ENCODE measurements at places on chromosomes 5 and 9.

DNA sequence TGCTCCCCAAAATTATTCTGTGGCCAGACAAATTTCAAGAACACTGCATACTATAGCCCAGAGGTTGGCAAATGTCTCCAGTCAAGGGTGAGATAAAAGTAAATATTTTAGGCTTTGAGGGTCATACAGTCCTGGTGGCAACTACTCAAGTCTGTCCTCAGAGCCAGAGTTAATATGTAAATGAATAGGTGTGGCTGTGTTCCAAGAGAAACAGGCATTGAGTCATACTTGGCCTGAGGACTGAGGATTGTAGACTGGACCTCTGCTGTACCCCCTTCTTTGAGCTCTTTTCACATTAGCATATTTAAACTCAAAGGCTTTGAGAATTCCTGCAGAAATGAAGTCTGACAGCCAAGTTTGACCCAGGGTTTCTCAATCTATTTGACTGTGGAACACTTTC, 129.2 kb upstream of the PTCH1 start:
- DNase-seq, result no peak

- DNase-seq, result no peak
Observed at GRCh38 chr9:84314306-84314705, 26.3 kb downstream of the SLC28A3 start.

GRCh38 chr5:80255431-80255810, 427 bp downstream of the SERINC5 start:
- no peak for DNase-seq

GRCh38 chr5:132268769-132269551, 11.5 kb downstream of the PDLIM4 start:
- no peak for DNase-seq

- no peak for DNase-seq
Observed at GRCh38 chr9:121200356-121200755, 1.3 kb downstream of the RAB14 start.

GRCh38 chr5:93821891-93822415, 80.6 kb upstream of the POU5F2 start:
- DNase-seq, result no peak

DNA sequence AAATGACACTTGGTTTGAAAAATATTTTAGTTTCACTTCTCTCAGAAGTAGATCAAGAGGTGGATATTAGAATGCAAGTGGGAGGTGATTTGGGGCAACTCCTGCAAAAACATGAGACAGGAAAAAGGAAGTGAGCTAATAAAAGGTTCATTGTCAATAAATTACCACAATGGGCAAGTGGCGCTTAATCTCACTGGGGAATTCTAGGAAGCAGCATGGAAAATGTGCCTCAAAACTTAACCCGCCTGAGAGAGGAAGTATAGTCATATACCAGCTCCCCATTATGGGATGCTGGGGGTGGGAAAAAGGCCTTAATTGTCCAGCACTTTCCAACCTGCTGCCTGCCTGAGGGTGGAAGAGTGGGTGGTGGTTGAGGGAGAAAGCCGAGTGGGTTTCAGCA, 204.1 kb downstream of the ELAVL2 start:
- DNase-seq, result no peak

- no peak for DNase-seq
Observed at GRCh38 chr9:128388150-128388549, 17.0 kb downstream of the URM1 start.

- no peak for DNase-seq
Observed at GRCh38 chr5:134437340-134437846, 25.7 kb upstream of the CDKN2AIPNL start.

DNA sequence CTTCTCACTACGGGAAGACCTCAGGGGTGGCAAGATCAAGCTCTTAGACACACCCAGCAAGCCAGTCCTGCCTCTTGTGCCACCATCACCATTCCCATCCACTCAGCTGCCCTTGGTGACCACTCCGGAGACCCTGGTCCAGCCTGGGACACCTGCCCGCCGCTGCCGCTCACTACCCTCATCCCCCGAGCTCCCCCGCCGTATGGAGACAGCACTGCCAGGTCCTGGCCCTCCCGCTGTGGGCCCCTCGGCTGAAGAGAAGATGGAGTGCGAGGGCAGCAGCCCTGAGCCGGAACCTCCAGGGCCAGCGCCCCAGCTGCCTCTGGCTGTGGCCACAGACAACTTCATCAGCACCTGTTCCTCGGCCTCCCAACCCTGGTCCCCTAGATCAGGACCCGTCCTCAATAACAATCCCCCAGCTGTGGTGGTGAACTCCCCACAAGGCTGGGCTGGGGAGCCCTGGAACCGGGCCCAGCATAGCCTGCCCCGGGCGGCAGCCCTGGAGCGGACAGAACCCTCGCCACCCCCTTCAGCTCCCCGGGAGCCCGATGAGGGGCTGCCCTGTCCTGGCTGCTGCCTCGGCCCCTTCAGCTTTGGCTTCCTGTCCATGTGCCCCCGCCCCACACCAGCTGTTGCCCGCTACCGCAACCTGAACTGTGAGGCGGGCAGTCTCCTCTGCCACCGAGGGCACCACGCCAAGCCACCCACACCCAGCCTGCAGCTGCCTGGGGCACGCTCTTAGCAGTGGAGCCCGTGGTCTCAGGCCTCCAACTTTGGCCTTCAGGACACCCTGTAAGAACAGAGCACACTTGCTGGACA, 4.1 kb downstream of the TESK1 start:
- no peak for DNase-seq

DNA sequence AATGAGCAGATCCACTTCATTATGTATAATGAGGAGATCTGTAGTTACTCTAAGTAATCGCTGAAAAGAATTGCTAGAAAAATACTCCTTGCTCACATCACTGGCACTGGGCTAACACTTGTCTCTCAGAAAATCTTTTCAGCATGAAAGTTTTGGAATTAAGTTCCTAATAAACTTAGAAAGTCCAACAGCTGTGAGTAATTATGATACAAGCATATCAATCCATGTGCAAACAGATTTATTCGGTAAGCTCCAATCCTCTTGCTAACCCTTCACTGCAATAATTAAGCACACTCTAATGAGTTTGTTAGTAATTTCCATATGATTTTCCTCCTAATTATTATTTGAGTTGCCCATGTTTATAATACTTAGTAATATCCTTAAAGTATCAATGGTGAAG, 652.6 kb upstream of the WWC1 start:
- no peak for DNase-seq

GRCh38 chr5:80763211-80763610, 108.4 kb upstream of the DHFR start:
- no peak for DNase-seq

DNA sequence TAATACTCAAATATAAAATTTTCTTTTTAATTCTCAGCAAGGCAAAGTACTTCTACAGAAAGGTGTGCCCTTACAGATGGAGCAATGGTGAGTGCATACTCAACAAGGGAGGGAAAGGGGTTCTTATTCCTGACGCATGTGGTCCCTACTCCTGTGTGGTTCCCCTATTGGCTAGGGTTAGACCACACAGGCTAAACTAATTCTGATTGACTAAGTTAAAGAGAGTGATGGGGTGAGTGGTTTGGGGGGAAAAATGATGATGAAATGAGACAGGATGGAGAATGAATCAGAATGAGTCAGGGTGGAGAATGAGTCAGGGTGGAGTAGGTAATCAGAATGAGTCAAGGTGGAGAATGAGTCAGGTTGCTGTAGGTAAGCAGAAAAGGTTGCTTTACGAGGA, 22.9 kb upstream of the HMGCS1 start:
- no peak for DNase-seq

- no peak for DNase-seq
Observed at GRCh38 chr5:110817459-110817858, 78.7 kb downstream of the SLC25A46 start.

GRCh38 chr9:94741866-94742265, 15.4 kb downstream of the AOPEP start:
- no peak for DNase-seq

GRCh38 chr5:168162464-168162863, 129.0 kb upstream of the WWC1 start:
- no peak for DNase-seq

DNA sequence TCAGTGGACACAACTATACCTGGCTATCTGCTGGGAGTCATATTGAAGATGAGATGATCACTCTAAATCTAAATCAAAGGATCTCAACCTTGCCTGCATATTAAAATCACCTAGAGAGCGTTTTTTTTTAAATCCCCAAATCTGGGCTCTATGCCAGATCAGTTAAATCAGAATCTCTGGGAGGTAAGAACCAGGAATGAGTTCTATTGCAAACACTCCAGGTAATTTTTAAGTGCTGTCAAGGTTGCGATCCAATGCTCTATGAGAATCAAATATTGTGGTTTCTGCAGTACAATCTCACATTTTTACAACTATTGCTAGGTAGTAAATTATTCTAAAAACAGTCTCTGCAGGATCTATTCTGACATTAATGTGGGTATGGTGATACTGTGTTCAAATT, 202.3 kb upstream of the OR13F1 start:
- DNase-seq, result no peak

DNA sequence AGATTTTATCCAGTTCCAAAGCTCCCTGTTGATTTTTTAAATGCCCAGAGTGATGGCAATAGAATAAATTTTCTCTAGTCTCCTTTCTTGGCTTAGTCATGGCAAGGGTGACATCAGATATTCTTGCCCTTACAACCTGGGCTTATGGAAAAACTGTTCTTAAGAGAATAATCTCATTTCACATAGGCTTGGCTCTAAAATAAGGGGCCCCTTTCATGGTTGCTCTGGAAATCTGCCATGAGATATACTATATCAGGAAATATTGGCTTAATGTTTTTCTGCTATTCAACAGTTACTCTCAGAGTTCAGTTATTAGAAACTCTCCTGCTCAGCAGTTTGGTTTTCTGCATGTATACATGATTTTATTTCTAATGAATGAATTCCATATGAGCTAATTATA, 7.8 kb downstream of the HMHB1 start:
- DNase-seq, result no peak

- no peak for DNase-seq
Observed at GRCh38 chr5:140637371-140638100, 1.7 kb upstream of the TMCO6 start.

DNA sequence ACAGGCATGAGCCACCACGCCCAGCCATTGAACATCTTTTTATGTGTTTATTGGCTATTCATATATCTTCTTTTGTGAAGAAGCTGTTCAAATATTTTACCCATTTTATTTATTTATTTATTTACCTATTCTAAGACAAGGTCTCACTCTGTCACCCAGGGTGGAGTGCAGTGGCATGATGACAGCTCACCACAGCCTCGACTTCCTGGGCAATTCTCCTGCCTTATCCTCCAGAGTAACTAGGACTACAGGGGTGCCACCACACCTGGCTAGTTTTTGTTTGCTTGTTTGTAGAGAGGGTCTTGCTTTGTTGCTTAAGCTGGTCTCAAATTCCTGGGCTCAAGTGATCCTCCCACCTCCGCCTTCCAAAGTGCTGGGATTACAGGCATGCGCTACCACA, 33.5 kb downstream of the NAIF1 start:
- no peak for DNase-seq

- no peak for DNase-seq
Observed at GRCh38 chr5:167243463-167243862, 1048.0 kb upstream of the WWC1 start.

DNA sequence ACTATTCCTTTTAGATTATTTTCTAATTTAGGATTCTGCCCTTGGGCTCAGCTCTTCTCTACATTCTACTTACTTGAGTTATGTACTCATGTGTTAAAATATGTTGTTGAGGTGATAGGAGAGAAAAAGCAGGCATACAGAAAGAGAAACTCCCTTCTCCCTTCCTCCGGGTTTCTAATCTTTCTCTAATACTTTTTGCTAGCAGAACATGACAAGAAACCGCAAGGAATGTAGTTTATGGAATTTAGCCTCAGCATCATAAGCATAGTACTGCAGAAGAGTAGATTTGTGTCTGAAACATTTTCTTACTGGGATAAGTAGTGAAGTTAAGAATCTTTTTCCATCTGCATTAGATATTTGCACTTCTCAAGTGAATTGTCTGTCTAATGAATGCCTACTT, 139.5 kb upstream of the CYLC2 start:
- DNase-seq, result no peak

GRCh38 chr9:35660966-35661415, 2.9 kb downstream of the CCDC107 start:
- DNase-seq, result no peak

GRCh38 chr9:128244837-128245231, 31.0 kb downstream of the GOLGA2 start:
- no peak for DNase-seq

GRCh38 chr5:160694896-160695295, 157.1 kb downstream of the ATP10B start:
- no peak for DNase-seq

GRCh38 chr9:93303806-93304573, 120.1 kb downstream of the WNK2 start:
- no peak for DNase-seq

DNA sequence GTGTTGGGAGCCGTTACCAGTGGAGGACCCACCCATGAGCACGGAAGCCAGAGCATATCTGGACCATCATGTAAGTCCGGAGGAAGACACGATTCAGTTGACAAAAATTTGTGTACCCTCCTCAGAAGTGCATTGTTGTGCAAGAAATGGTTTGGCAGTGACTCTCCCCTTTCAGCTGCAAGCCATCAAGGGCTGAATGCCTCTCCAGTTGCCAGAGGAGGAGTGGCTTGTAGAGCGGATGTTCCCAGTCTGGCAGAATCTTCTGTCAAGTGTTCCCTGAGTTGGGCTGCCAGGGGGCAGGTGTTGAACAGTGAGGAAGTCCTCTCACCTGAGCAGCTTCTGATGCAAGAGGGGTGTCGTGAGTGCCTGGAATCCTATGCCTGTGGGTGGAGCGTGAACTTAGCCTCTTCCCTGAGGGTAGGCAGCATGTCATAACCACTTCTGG, 27.6 kb upstream of the CDKN2AIPNL start:
- DNase-seq, result no peak

DNA sequence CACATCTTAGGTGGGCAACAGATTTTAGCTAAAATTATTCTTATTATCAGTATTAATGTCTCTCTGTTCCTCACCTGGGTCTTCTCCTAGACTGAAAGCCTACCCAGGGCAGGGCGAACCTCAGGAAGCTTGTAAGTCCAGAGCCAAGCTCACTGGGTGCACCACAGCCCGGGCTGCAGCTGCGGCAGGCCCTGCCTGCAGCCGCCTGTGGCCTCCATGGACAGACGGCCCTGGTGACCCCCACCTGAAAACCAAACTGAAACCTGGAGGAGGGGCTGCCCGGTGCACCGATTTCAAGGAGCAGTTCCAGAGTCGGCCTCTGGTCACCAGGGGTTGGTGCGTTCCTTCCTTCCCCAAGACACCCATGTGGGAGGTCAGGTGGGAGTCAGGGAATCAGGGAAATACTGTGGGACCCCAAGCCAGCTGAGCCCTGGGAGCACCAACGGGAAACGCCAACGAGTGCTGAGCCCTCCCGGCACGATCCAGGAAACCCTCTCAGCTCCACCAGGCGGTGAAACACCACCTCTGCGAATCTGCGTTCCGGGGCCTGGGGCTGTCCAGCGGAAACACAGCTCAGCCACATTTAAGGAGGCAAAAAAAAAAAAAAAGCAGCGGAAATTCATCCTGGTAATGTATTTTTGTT, 68.6 kb upstream of the PPP1R26 start:
- DNase-seq, result no peak

GRCh38 chr9:91056917-91057316, 255.3 kb downstream of the SYK start:
- DNase-seq, result no peak

GRCh38 chr9:14838701-14839100, 71.5 kb downstream of the FREM1 start:
- no peak for DNase-seq

GRCh38 chr5:142808878-142809598, 38.9 kb downstream of the ARHGAP26 start:
- DNase-seq, result no peak

Data from stimulated activated CD8-positive, alpha-beta memory T cell treated with anti-CD3 and anti-CD28 coated beads, Interleukin-7, amount 100 ng/mL, for 1 hour (primary cell).